ENCODE measurements at places on chromosomes 16 and 17.

DNA sequence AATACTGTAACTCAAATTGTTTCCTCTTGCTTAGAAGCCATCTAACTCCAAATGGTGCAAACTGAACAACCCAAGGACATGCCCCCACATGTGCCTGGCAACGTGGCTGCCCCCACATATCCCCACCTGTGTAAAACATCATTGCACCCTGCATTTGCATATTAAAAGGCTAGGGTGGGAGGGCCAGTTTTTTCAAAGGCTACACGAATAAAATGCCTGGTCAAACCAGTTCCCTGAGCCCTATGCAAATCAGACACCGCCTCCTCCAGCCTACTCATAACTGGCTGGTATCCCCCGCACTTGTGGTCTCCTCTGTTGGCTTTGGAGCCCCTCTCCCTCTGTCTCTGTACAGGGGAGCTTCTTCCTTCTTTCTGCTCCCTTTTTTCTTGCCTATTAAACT lies 26.7 kb downstream of the C16orf54 start:
- no peak for DNase-seq

DNA sequence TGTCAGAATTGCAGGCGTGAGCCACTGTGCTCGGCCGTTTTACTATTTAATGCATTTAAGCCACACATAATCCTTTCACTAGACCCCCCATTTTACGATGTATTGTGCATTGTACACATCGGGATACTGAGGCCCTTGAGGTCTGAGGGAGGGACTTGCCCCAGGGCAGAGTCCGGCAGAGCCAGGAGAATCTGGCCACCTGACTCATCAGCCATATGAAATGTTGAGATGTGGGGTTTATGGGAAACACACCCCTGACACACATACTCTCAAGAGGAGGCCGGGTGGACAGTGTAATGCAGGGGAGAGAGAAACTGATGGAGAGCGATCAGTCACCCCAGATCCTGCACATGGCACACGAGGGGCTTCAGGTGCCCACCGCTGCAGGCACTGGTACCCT lies 196.6 kb downstream of the ZNF423 start:
- DNase-seq: no peak

- no peak for DNase-seq
These were observed 8.5 kb upstream of the PIK3R6 start for GRCh38 chr17:8875957-8876356.

GRCh38 chr17:45021607-45022287 lies 29.7 kb downstream of the DCAKD start:
- DNase-seq: peak; percentile 43

DNA sequence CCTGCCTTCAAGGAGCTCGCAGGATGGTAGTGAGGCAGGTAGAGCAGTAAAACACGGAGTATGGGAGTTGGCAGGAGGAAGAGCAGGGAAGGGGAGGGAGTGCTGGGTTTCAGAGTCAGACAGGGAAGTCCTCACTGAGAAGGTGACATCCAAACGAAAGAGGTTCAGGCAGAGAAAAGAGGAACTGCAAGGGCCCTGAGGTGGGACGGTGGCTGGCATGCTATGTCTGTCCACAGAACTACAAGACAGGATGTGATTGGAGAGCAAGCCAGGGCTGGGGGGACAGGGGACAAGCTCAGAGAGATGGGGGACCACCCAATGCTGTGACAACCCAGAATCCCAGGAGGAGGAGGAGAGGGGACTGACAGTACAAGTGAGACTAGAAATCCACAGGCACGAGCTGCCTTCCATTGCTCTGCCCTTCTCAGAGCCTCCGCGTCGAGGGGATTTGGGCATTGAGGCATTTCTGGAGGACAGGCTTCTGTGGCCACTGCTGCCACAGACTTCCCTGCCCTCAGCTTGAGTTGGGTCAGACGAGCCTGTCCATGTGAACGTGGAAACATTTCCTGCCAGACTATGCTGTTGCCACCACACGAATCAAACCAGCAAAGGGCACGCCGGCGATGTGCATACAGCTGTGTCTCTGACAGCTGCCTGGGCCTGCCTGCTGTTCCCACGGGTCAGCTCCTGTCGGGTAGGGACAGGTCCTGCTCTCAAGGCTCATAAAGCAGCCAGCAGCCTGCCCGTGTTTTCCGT lies 100.1 kb downstream of the RAB11FIP4 start:
- no peak for DNase-seq

DNA sequence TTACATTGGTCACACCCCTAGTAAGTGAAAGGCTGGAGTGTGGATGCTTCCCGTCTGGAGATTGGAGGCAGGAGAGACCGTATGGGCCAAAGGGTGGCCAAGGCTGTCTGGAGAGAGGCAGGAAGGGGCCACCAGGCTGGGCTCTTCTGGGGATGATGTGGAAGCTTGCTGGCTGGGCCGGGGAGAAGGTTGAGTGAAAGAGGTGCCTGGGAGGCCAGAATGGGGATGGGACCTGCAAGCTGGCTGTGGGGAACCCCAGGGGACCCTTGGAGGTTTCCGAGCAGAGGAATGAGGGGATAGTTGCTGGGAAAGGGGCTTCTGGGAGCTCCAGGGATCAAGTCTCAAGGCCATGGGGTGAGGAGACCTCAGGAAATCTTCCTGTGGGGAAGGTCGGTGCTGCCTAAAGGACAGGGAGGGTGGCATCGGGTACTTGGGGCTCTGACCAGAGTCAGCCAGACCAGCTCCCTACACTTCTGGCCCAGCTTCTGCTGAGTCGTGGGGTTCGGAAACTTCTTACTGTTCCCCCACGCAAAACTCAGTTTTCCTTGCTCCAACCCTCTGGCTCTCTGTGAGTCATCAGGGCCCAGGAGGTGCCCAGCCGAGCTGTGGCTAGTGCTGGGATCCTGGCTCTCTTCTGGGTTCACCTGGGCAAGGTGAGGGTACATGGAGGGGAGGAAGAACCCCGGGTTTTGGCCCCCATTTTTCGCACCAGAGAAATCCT lies 3.1 kb downstream of the MRC2 start:
- DNase-seq: no peak

DNA sequence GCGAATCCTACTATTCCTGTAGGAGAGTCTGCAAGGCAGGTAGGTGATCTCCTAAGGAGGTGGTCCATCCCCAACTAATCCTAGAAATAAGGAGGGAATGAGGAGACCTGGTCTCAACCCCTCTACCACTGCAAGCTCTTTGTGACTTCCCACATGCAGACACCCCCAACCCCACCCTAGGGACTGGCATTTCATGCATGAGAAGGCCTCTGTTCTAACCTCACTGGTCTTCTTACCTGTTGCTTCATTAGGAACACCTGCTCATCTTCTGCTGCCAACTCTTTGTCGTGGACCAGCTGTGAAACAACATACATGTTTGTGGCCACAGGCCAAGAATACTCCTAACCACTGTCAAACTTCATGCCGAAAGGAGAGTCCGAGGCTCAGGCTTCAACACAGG lies 22.6 kb downstream of the DYNC1LI2 start:
- DNase-seq: no peak

GRCh38 chr17:42249681-42250446 lies 26.3 kb downstream of the STAT5B start:
- DNase-seq: no peak

DNA sequence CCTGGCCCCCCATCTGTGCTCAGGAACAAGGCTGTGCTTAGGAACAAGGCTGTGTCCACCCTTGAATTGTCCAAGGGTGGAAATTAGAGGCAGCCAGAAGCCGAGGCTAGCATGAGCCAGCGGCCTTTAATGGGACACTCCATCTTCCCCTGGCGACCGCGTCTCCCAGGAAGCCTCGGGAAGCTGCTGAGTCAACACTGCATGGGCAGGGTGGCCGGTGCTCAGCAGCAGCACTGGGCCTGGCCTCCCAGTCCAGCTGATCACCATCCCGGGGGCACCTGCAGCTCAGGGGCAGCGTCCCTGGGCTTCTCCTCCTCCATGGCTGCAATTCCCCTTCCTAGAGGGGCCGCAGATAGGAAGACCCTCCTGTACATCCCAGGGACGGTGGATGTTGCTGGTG lies 180.8 kb downstream of the ENGASE start:
- no peak for DNase-seq
